ENCODE measurements at places on chromosomes 16 and 17.

- DNase-seq, result no peak
These were observed 519 bp downstream of the ST6GALNAC2 start for GRCh38 chr17:76585033-76585648.

DNA sequence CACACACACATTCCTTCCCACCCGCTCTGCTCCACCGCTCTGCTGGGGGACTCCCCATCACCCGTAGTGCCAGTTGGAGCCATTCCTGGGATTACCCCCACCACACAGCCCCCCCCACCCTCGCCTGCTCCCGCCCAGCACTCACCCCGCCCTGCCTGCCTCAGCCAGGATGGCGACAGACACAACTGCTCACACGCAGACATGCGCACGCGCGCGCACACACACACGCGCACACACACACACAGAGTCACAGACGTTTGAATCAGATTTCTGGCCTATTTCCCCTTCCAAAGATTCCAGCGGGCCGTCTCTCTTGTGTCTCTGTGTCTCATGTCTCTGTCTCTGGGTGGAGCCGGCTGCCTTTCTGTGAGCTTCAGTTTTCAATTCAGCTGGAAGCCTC is 4.4 kb downstream of the CACNA1G start:
- peak; percentile 47 for DNase-seq

DNA sequence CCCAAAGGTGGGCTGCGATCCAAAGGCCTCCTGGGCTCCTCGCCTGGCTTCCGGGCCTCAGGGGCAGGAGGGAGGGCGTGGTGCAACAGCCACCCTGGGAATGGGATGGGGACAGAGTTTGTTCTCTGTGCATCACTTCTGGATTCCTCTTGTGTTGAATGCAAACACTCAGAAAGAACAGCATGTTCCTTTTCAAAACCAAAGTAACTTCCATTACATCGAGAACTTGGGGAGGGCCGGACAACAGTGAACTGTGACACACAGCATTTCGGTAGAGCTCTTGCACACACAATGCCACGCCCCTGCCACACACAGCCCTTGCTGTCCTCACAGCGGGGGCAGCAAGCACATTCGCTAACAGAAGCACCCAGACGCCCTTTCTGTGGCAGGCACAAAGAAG is 36.1 kb upstream of the FASN start:
- DNase-seq, result no peak

DNA sequence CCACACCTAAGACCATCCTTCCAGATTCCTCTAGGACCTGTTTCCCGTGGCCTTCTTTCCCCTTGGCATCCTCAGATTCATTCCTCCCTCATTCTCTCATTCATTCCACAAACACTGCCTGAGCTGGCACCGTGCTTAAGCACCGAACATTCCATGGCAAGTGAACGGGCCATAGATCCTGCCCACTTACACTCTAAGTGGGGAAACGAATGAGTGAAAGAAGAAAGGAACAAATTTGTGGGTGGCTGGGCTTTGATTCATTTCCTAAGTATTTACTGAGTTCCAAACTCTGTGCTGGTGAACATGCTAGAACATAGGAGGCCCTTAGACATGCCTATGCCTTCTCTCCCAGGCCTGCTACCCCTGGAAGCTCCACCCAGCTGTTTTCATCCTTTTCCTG is 30.0 kb downstream of the SRCIN1 start:
- no peak for DNase-seq

- no peak for DNase-seq
These were observed 12.5 kb downstream of the RBFOX1 start for GRCh38 chr16:7344830-7345780.

DNA sequence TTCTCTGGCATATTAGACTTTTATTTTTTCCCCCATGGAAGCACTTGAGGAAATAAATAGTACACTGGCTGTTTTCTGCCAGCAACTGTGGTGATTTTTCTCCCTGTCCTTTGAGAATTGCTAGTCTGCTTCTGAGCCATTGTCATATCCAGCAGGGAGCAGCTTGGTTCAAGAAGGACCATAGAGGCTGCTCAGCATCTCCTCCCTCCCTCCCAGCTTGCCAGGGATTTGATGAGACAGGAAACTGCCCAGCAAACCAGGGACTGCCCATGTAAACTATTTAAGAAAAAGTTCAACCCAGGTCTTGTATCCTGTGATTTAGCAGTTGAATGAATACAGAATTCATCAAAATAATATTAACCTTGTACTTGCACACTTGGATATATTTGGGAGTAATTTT is 39.5 kb downstream of the CYB5B start:
- DNase-seq, result no peak

GRCh38 chr17:65489413-65490155 is 71.9 kb downstream of the AXIN2 start:
- no peak for DNase-seq

GRCh38 chr16:30527635-30528178 is 1.3 kb upstream of the ZNF768 start:
- no peak for DNase-seq
